ENCODE measurements at places on chromosomes 11 and 22. TPM values are rescaled to one million over a fixed set of nuclear protein-coding genes. Genes with fewer than 3 reads are reported as not detected.

DNA sequence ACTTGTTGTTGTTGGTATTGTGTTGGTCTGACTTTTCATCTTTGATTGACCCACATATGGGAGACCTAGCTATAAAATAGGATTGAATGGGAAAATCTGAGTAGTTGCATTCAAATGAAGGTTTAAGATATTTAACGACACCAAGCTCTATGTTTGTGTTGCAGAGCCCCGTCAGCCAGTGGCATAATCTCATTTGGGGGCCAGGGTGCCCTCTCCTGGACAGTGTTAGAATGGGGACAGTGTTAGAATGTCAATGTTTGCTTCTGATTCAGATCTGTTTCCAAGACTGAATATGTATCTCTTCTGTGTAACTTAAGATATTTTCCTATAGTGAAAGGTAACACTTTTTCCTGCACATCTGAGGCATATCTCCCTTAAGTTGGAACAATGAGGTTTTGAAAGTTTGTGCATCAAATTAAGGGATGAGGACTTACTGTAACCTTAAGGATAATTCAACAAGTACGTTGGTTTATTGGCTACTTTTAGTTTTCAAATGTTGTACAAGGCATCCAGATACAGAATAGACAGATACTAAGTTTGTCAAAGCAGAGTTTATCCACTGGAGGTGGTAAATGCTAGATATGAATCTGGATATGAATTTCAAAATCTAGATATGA lies 5.3 kb upstream of the OR52M1 start:
- no peak for DNase-seq

The FREY1 gene
- total RNA-seq, result not detected

GRCh38 chr11:95795627-95796295 lies 5.5 kb downstream of the CEP57 start:
- DNase-seq, result no peak

DNA sequence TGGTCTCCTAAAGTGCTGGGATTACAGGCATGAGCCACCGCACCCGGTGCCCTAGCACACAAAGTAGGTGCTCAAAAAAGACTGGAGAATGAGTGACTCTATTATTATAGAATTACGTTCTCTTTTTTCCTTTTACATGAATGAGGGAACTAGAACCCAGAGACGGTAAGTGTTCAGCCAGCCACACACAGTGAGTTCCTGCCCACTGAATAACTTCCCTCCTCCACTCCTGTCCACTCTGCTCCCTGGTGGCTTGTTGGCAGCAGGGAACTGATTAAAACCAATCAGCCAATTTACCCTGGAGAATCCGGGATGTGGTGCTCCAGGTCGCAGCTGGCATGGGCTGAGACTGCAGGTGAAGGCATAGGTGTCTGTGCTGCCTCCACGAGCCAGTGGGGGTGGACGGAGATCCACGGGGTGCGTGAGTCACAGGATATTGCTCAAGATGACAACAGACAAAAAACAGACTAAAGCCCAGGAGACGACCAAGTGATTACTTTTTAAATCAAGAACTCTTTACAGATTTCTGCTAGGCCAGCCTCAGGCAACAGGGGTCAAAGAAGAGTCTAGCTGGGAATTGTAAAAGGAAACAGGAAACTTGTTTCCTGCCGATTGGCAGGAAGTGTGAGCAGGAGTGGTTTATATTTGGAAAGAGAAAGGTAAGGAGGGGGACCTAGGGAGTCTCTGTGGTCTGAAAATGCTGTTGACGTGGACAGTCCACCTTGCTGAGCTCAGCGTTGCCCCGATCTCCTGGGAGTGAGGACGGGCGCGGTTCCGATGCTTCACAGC lies 95.2 kb upstream of the TP53I11 start:
- DNase-seq, result peak; percentile 7

DNA sequence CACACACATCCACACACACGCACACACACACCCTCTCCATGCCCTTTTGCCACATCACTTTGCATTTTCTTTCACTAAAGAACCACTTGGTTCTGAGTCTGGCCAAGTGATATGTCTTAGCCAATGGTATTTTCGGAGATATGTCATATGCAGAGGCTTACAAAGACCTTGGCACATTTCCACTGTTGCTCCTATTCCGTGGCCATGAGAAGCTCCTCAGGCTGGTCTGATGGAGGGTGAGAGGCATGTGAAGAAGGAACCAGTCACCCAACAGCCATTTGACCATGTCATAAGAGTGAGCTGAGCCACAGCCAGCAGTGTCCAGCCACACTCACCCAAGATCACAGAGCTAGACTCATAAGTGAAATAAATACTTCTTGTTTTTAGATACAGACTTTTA lies 212.6 kb upstream of the NAV2 start:
- no peak for DNase-seq

DNA sequence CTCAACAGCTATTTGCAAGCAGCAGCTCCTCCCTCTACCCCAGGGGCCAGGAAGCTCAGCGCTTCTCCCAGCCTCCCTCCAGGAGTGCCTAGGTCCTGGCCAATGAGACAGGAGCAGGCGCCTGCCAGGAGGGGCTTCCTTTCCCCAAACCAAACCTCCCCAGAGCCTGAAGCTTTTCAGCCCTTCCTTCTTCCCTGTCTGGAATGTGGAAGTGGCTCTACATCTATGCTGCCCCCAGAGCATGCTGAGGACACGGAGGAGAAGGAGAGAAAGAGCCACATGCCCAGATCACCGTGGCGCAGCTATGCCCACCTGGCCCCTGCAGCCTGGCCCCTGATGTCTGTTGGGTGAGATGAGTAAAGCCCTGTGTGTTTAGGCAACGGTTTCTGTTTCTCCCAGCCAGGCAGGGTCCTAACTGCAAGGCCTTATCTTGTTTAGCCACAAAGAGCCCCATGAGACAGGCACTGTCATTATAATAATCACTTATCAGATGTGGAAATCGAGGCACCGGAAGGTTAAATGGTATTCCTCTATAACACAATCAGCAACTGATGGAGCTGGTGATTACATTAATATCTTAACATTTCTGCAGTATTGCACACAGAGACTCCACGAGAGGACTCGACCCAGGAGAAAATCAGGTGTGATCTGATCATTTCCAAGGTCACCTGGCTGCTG lies 315.8 kb downstream of the CTTN start:
- no peak for DNase-seq

The P4HA3 gene
- total RNA-seq, result 1.7 TPM

DNA sequence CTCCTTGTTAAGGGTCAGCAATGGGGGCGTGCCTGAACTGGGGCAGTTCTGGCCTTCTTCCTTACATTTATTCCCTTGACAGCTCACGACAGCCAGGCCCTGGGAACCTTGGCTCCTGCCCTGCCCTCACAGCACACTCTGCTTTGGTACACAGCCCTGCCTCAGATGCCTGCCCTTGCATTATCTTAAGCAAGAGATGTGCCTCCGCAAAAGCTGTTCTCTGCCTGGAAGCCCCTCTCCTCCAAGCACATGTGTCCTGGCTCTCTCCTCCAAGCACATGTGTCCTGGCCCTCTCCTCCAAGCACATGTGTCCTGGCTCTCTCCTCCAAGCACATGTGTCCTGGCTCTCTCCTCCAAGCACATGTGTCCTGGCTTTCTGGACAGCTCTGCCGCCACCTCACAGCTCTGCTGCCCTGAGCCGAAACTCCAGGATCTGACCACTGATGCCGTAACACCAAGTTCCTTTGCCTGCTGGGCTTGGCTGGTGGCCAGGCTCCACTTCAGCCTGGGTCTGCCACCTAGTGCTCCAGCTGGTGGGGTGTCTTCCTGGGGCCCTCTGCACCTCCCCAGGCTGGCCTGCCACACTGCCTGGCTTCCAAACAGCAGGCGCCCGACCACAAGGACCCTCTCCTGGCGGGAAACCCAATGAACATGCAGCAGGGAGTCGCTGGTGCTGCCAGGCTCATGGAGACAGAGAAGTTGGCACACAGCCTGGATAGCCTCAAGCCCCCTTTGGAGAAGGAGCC lies 53.0 kb downstream of the SCUBE1 start:
- no peak for DNase-seq

DNA sequence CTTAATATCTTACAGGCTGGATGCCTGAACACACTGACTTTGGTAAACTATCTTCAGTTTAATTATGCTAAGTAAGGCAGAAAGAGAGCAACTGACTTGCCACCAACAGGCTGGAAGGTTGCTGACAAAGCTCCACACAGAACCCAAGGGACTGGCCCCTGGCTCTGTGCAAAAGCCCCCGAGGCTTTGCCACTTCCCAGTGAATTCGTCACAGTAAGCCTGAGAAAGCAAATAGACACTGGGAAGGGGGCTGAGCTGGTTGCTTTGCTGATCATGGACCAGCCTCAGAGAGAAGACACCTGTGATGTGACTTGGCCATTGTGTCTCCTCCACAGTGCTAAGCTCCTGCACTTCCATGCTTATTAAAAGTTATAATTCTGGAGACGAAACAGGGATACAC lies 91.7 kb downstream of the BLID start:
- no peak for DNase-seq

The CYP2D6 gene
- 1.1 TPM for total RNA-seq

DNA sequence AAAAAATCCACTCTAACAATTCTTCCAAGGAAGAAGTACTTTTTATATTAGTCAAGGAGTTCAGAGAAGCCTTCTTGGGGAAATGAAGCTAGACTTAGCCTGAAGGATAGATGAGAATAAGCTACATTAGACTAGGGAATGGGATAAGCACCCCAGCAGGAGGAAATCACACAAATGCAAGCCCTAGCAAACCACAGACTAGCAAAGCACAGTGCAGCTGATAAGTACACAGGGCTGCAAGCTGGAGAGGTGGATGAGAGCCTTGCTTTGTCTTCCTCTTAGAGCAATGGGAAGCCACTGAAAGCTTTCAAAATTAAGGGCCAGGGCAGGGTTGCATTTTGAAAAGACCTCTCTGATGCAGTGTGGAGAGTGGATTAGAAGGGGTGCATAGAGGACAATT lies 946.2 kb downstream of the LRRC4C start:
- DNase-seq, result no peak

DNA sequence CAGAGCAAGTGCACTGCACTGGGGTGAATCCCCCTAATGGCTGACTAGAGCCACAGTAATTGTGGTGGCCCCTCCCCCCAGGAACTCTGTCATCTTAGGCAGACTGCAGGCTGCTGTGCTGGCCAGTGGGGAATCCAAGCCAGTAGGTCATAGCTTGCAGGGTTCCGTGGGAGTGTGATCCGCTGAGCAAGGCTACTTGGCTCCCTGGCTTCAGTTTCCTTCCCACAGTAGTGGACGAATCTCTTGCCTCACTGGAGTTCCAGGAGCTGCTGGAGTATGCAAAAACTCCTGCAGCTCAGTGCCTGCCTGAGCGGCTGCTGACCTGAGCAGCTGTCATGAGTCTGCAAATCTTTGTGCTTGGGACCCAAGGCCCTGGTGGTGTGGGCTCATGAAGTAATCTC lies 13.2 kb downstream of the OOSP3 start:
- no peak for DNase-seq

The GRAMD1B gene
- total RNA-seq, result 8.8 TPM

- DNase-seq, result no peak
Measured at GRCh38 chr11:89498845-89499448, 7.8 kb upstream of the NOX4 start.

The MYBPC3 gene
- not detected for total RNA-seq

GRCh38 chr11:28738549-28738948 lies 630.4 kb downstream of the METTL15 start:
- no peak for DNase-seq

The MYEOV gene
- total RNA-seq, result 36.9 TPM

The ARHGAP8 gene
- total RNA-seq, result 22.9 TPM

- DNase-seq, result no peak
Measured at GRCh38 chr22:32237906-32238305, 17.2 kb downstream of the SLC5A4 start.

- DNase-seq, result no peak
Measured at GRCh38 chr11:44203270-44204043, 106.5 kb downstream of the ALX4 start.

DNA sequence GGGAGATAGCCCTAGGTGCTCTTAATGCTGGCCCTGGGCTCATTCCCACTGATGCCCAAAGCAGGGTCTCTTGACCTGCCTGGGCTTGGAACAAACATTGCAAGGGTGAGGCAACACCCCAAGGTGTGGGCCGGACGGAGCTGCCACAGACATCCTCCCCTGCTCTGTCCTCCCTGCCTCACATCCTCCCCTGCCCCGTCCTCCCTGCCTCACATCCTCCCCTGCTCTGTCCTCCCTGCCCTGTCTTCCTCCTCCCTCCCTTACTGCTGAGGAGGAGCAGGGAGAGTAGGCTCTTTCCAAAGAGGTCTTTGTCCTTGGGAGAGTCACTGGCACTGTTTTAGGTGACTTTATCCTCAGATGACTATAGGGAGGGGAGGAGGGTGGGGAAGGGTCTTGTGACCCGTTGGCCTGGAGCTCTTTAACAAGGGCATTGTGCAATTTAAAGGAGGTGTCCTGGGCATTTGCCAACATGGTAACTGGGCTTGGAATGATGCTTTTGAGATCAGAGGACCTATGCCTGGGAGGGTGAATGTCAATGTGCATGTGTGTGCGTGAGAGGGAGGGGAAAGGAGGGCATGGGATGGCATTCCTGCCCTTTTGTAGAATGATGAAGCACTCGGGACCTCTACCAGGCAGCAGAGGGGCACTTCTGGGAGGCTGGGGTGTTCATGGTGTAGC lies 700 bp downstream of the FAM180B start:
- no peak for DNase-seq

The ACR gene
- total RNA-seq, result not detected

- no peak for DNase-seq
Measured at GRCh38 chr22:28831140-28832072, 31.0 kb upstream of the XBP1 start.

The C11orf86 gene
- total RNA-seq, result not detected

The MMP8 gene
- not detected for total RNA-seq

GRCh38 chr22:18085188-18085587 lies 7.4 kb downstream of the PEX26 start:
- no peak for DNase-seq

DNA sequence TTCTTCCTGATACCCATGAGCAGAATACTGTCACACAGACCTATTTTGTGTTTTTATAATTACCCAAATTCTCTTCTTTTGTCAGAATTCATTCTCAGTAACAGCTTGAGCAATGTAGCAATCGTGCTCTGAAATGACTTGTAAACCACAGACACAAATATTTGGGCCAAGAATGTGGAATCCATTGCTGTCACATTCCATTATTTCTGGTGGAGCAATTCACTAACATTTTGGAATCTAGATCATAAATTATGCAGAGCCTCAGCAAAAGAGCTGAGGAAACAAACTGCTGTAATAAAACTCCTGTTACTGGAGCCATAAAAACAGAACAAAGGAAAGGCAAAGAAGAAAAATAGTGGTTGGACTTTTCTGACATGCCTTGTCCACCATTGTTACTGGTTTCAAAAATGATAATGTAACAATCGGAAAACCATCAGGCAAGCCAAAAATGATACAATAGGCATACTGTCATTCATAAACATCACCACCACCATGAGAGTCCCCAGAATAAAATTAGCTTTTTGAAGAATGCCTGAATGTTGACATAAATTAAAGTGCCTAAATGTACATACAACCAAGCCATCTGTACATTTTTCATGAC lies 223.4 kb upstream of the PITPNB start:
- peak; percentile 63 for DNase-seq
